Endodermal cell (in vitro differentiated cells): ENCODE measurements at places on chromosomes 3 and 15. TPM values are rescaled to one million over a fixed set of nuclear protein-coding genes. Genes with fewer than 3 reads are reported as not detected.

GRCh38 chr3:52400275-52400793 is 44.6 kb downstream of the SEMA3G start:
- DNase-seq, result no peak

- DNase-seq, result peak; percentile 64
Observed at GRCh38 chr15:38130740-38131498, 121.7 kb upstream of the SPRED1 start.

- no peak for DNase-seq
Observed at GRCh38 chr15:56736308-56736707, 3.0 kb upstream of the ZNF280D start.

GRCh38 chr3:21435871-21436270 is 315.1 kb downstream of the ZNF385D start:
- DNase-seq, result no peak

DNA sequence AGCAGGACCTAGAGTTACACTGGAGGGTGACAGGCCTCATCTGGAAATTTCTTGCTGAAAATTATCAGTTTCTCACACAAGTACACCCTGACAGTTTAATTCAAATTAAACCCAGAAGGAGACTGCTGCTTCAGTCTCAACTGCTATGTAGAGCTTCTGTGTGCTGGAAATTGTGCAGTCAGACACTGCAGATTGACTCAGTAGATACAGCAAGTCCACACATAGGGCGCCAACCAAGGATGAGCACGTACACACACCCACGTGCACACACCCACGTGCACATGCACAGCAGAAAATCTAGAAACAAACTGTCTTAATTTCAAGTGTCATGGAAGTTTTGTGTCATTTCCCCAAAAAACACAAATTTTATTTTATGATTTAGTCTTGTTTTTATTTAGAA is 192.9 kb downstream of the PDE8A start:
- DNase-seq, result no peak

FOXB1 gene
- 0.73 and 1.7 TPM in 2 replicates for total RNA-seq

TEX9 gene
- 5.8 to 8.7 TPM (median 8.6 TPM) in 3 replicates for total RNA-seq

LDHAL6B gene
- not detected in 3 replicates for total RNA-seq

NFKBIZ gene
- 6.6 and 6.9 TPM in 2 replicates for total RNA-seq
